ENCODE measurements at places on chromosomes 13 and 19.

DNA sequence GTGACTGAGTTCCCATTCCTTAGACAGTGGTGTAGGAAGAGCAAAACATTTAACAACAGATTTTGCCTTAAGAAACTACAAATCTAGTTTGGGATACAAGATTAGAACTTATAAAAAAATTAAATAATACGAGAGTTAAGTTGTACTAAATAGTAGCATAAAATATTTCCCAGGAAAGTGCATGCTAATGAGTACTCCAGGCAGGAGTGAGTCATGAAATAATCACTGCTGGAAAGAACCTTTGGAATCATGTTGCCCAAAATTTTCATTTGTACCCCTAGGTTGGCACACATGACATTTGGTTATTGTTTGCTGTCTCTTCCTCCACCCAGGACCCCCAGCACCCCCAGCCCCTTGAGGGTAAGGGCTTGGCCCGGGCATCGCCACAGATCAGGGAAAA, 26.3 kb upstream of the KL start:
- DNase-seq: no peak

DNA sequence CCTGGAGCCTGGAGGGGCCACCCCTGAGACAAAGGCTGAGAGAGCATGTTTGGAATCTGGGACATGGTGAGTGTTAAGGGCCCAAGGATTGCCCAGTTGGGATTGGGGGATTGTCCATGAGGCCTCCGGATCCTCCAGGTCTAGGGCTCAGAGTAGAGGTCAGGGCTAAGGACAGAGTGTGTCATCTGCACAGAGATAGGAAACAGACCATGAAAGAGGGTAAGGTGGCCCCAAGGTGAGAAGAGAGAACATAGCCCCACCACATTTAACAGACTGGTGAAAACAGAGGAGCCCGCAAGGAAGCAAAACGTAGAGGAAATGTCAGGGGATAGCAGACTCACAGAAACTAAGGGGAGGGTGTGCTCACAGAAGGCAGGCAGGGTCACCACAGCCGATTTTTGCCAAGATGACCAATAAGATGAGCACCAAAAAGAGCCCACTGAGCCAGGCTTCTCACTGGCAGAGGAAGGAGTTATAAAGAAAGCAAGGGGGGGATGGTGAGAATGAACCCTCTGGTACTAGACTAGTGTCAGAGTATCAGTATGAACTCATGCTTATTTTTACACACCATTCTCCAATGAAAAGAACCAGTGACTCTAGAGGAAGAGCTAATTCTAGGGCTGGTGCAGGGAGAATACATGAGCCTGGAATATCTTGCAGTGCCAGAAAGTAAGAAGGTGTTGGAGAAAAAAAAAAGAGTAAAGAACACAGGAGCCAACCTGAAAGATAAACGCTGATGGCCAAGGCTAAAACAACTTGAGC, 17.5 kb downstream of the DYRK1B start:
- no peak for DNase-seq

- DNase-seq: peak; percentile 14
These were observed 60.3 kb upstream of the CLDN10 start for GRCh38 chr13:95492044-95492801.

DNA sequence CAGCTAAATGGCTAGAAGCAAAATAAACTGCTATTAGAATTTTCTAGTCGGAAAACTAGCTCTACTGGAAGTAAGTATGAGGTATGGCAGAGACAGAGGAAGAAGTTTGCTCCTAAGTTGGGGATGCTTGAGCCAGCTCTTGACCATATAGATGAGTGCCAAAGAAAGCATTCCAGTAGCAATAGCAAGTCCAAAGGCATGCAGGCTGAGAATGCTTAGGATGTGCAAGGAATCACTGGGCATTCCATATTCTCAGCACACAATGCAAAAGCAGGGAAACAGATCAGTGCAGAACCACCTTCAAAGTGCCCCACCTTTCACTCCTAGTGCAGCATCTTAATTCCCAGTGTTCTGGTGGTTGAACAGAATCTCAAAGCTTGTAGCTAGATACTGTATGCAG, 32.9 kb downstream of the SERTM1 start:
- DNase-seq: no peak

GRCh38 chr19:9724157-9724556, 44.4 kb downstream of the ZNF846 start:
- DNase-seq: no peak

DNA sequence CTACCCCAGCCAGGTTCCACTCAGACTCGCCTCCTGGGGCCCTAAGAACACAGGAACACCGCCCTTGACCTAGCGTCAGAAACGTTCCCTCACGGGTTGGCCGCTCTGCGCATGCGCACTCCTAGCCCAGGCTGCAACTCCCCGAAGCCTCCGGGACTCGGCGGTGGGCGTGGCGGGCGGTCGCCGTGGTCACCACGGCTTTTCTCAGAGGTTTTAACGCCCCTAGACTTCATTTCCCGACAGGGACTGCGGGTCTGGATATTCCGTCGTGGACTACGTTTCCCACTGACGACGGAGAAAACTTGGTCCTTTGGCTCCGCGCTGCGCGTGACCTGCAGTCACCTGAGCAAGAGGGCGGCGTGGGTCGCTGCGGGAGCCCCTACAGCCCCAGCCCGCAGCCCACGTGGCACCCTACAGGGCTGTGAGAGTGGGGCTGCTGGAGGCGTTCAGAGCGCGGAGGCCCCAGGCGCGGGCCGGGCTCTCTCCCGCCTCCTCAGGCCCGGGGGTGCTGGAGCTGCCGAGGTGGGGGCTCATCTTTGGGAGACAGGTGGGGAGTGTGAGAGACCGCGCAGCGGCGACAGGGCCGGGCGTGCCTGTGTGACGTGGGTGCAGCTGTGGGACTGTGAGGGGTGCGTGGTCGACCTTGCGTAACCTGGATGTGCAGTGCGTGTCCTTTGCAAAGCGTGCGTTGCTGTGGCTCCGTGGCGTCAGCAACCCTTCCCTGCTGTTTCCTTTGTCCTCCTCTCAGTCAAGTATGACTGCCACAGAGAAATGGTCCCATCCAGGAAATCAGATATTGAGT, 38.0 kb upstream of the ZNF573 start:
- DNase-seq: peak; percentile 65

DNA sequence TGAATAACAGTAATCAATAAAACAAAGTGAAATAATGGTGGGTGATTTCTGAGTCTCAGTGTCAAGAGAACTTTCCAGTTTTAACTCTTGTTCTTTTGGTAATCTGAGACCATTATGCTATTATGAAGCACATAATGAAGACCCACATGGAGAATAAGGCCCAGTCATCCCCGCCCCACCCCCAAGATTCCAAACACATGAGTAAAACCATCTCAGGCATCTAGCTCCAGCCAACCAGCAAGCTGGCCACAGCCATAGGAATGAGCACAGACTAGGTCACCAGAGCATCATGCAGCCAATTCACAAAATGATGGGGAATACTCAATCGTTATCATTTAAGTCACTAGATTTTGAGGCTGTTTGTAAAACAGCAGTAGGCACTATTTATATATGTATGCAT, 1769.0 kb upstream of the PCDH20 start:
- no peak for DNase-seq

Data from NCI-H2171 (cell line).